ENCODE measurements at places on chromosomes 6 and 20.

DNA sequence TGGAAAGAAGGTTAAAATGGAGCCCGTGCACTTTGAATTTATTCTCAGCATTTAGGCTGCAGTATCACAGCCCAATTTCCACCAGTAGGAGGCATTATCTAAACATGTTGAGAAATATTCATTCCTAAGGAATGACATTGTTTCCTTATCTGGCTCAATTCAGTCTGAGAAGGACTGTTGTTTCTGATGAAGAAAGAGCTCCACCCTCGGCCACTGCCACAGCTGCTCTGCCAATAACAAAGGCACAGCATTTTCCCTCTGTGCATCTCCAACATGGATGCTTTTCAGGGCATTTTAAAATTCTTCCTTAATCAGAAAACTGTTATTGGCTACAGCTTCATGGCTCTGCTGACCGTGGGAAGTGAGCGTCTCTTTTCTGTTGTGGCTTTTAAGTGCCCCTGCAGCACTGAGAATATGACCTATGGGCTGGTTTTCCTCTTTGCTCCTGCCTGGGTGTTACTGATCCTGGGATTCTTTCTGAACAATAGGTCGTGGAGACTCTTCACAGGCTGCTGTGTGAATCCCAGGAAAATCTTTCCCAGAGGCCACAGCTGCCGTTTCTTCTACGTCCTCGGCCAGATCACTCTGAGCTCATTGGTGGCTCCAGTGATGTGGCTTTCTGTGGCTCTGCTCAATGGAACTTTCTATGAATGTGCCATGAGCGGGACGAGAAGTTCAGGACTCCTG lies at the start of gene CALHM5:
Gene CALHM5 (plus strand): TSS at position 216 of the 687 bp plus-strand sequence. CDS start 58 bp downstream, at position 274.
- peak; percentile 83 for DNase-seq

- no peak for DNase-seq
Observed at GRCh38 chr6:1585669-1586049, 24.1 kb upstream of the FOXC1 start.

- DNase-seq: no peak
Observed at GRCh38 chr6:163501026-163501425, 86.5 kb downstream of the QKI start.

DNA sequence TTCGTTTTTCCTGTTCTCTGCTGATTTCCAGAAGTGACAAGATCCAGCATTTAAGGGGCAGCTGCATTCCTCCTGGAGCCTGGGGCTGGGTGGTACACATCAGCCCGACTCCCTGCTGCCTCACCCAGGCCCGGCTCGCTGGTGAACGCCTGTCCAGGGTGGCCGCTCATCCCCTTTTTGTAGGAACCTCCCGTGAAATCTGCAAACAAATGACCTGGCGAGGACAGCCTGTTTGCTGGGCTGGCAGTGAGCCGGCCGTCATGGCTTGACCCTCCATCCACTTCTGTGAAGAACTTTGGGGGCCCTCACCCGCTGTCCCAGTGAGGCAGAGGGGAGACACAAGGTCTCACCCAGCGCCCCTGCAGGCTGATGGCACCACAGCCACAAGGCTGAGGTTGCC lies 39.0 kb downstream of the PYGB start:
- DNase-seq: no peak

GRCh38 chr20:47944682-47945081 lies 159.4 kb upstream of the SULF2 start:
- DNase-seq: no peak

DNA sequence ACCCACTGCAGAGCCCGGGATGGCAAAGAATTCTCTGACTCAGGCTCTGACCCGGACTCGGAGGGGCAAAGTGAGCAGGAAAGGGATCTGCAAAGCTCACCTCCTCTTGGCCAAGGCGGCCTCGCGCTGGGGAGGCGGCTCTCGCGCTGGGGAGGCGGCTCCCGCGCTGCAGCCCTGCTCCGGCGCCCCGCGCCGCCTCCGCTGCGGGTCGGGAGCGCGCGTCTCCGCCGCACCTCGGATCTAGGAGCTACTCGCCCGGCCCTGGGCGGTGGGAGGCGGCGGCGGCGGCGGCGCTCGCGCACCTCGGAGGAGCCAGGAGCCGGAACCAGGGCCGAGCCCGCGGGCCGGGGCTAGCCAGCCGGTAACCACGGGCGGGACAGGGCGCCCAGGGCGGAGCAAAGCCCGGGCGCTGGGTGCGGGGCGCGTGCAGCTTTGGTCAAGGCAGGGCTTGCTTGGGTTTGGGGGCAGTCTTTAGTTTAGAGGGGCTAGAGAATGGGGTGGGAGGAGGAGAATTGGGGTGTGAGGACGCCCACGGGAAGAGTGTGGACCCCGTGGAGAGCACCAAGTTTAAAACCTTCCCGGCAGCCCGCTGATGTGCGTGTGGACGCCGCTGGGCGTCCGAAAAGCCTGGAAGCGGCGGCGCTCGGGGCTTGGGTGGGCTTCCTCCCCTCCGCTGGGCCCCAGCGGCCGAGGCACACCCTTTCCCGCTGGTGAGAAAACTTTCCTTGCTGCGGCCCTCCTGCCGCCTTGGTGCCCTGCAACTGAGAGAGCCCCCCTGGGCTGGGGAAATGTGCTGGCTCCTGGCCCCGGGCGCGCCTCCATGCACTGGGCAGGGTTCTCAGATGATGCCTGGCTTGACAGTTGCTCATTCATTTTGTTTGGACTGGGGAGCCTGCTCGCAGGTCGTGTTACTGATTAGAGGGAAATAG lies at the start of gene MRAP2:
Gene MRAP2 (plus strand): TSS at position 250 of the 929 bp plus-strand sequence. CDS start 21,547 bp downstream, outside the sequence.
- DNase-seq: peak; percentile 37

GRCh38 chr6:158143700-158144099 lies 24.4 kb downstream of the SERAC1 start:
- no peak for DNase-seq

DNA sequence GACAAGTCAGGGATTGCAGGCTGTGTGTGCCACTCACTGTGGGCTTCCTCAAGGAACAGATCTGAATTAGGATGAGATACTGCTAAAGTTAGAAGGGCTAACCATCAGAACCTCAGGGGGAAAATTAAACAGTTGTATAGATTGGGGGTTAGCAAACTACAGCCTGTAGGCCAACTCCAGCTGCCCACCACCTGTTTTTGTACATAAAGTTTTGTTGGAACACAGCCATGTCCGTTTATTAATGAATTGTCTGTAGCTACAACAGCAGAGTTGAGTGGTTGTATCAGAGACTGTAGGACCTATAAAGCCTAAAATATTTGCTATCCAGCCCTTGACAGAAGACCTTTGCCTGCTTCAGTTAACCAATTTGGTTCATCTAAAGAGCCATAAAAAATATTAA lies 127.2 kb upstream of the ECI2 start:
- DNase-seq: no peak

DNA sequence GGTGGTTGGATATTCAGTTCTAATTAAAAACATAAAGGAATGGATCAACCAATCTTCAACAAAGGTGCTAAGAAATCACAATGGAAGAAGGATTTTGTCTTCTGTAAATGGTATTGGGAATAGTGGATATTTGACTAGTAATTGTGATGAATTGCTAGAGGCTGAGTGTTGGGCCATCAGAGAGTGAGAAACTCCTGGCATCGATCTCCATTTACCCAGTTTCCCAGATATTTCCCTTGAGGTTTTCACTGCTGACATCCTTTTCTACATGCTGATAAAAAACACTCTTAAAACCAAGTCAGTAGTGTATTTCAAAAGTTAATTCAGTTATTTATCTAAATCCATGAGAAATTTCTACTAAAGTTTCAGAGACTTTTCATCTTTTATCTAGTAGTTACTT lies 40.4 kb upstream of the COL10A1 start:
- DNase-seq: no peak

GRCh38 chr6:107704347-107705013 lies 119.6 kb downstream of the SCML4 start:
- DNase-seq: peak; percentile 72

DNA sequence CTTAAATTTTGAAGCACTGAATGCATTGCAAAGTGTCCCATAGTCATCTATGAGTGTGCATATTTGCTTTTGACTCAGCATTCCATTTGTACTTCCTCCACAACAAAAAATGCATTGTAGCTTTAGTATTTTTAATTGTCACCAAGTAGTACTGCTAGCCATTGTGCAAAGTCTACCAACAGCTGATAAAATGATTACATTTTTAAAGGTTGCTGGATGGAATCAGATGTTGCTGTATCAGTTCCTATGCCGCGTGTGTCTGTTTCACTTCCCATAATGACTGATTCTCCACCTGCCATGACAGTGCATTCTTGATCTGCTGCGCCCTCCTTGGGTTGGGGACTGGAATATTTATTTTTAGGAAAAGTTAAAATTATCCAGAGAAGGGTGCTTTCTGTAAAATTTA lies 41.2 kb downstream of the SLX4IP start:
- DNase-seq: no peak

DNA sequence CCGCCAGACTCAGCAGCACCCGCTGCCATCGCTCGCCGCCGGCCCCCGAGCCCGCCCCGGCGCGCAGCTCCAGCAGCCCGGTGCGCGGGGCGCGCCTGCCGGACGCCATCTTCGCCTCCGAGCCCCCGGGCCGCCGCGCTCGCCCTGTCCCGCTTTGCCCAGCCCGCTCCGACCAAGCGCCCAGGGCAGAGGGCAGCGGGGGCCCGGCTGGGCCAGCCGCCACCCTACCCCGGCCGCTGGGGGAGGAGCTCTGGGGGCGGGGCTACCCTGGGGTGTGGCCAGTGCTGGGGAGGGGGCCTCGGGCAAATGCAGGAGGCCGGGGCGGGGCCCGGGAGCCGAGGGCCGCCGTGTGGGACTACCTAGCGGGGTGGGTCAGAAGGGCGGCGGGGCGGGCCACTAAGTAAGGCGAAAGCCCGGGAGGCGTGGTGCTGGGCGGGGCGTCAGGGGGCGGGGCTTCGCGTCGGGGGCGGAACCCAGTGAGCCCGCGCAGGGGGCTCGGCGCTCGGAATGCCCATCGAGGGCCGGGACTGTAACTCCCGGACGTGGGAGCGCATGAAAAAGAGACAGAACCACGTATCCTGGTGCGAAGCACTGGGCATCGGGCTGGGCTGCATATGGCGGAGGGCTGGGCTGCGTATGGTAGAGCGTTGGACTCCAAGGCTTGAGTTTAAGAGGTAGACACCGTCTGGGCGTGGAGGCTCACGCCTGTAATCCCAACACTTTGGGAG lies at the start of gene SNTA1:
Gene SNTA1 (minus strand): TSS at position 252 of the 728 bp plus-strand sequence. CDS start 143 bp downstream, at position 109.
- DNase-seq: peak; percentile 78

GRCh38 chr20:7850775-7851490 lies 89.3 kb downstream of the HAO1 start:
- no peak for DNase-seq

GRCh38 chr6:4549556-4550226 lies 226.5 kb upstream of the CDYL start:
- no peak for DNase-seq

DNA sequence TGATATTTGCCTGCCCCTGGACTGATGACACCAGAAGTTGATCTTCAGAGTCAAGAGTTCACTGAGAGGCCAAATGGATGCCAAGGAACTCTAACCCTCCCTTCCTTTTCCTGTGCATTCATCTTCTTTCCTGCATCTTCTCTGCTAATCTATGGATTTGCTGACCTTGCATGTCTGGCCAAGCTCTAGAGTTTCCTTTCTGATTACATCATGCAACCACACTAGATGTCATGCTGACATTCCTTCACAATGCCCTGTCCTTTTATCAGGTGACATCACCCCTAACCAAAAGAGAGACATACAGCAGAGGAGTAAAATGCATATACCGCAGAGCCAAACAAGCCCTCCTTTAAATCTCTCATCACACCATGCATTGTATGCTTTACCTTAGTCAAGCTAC lies 487.6 kb downstream of the TFAP2A start:
- DNase-seq: no peak

GRCh38 chr6:162109480-162110050 lies 618.0 kb downstream of the PRKN start:
- DNase-seq: no peak

- no peak for DNase-seq
Observed at GRCh38 chr20:23199356-23199755, 113.2 kb upstream of the CD93 start.

GRCh38 chr6:46501136-46502089 lies 10.2 kb upstream of the RCAN2 start:
- no peak for DNase-seq

DNA sequence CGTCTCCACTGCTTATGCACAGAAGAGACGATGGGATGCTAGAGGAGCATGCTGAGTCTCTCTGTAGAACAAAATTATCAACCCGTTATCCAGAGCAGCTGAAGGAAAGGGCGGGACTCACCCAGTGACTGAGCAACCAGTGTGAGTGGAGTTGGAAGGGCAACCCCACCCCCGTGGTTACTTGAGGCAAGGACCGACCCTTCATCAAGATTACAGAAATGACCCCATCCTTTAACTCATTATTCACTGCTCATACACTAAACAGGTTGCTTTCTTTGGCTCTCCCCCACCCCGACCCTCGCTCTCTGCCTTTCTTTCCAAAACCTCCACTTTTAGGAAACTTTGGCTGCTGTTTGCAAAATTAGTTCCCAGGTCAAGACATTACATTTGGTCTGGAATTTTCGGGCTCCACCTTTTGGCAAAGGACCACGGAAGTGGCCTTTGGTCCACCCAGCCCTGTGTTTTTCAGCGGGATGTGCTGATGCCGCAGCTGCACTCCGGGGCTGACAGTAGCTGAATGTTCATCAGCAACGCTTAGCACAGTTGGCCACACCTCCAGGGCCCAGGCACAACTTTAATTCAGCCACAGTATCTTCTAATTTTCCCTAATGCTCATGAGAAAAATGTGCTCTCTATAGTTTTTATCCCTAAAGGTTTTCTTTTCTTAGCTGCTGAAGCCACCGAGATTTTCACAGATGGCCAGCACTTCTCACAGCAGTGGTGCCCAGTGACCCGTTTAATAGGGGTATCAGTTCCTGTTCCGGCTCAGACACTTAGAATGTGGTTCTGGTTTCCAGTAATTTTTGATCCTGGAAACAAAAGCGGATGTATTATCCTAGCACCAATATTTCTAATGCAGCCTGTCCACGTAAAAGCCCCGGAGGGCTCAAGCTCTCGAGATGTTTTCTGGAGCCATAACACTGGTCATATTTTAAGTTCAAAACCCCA lies 103.6 kb upstream of the NXT1 start:
- no peak for DNase-seq

DNA sequence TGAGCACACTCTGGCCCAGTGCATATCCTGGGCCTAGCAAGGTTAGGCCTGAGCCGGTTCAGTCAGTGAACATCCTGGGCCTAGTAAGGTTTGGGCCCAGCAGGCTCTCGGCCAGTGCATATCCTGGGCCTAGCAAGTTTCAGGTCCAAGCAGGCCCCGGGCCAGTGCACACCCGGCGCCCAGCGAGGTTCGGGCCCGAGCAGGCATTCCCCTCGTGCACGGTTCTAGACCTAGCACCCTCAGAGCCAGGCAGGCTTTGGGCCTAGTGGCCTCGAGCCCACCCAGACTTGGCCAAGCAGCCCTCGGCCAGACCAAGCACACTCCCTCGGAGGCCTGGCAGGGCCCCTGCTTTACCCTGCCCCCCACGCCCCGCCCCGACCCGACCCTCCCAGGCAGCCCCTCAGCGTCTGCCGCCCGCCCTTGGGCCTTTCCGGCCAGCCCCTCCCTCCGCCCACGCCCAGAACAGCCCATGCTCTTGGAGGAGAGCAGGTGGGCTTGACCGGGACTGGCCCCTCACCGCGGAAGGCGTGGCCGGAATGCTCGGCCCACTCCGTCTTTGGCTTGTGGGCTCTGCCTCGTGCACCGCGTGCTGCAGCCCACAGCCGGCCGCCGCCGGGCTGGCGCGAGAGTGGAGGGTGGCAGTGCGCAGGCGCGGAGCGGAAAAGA lies at the start of gene CTCFL:
Gene CTCFL (minus strand): TSS at position 630 of the 666 bp plus-strand sequence. CDS start 935 bp downstream, outside the sequence.
- no peak for DNase-seq
